ENCODE measurements at places on chromosomes 16 and 17.
A peak's percentile ranks its signal among the peaks of the same experiment; 100 is the strongest.

DNA sequence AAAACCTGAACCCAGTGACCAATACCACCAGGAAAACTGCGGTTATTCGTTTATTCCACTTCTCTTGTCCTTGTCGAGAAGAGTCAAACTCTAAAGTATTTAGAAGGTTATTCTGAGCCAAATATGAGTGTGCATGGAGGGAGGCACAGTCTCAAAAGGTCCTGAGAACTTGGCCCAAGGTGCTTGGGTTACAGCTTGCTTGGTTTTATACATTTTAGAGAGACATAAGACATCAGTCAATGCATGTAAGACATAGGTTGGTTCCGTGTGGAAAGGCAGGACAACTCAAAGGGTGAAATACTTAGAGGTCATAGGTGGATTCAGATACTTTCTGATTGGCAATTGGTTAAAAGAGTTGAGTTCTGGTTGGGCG is 681 bp upstream of the TRAP1 start:
- no peak for DNase-seq

GRCh38 chr17:32588982-32589381 is 102.2 kb downstream of the CDK5R1 start:
- no peak for DNase-seq

- DNase-seq, result no peak
Measured at GRCh38 chr17:72931163-72931562, 161.3 kb downstream of the SLC39A11 start.

DNA sequence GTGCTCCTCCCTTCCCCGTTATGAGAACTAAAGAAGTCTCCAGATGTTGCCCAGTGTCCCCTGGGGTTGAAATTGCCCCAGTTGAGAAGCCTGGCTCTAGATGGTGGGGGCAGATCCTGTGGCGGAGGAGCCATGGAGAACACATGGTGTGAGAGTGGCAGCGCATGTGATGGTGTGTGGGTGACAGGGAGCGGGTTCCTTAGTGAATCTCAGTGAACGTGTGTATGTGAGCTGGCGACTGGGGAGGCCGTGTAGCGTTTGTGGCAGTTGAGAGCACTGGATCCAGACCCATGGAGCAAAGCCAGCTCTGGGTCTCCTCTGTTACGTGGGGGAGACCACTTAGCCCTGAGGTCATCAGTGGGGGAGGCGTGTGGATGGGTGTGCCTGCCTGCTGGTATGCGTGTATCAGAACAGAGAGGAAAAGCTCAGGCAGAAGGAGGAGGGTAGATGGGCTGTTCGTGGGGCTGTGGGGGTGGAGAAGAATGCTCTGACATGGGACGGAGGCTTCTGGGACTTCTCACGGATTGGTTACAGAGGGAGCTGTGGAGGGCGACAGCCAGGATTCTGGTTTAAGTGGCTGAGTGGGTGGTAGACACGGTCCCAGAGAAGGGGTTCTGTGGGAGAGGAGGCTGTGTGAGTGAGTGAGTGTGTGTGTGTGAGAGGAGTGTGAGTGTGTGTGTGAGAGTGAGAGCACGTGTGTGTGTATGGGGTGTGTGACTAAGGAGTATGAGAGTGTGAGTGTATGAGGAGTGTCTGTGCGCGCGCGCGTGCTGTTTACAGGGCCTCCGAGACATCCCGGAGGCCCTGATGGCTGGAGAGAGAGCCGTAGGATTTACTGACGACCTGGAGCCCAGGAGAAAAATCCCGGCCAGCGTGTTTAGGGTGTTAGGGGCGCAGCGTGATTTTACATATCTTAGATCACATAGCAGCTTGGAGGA is 193.8 kb downstream of the SNX29 start:
- DNase-seq, result no peak

GRCh38 chr16:71537643-71538042 is 11.4 kb downstream of the CHST4 start:
- peak; percentile 34 for DNase-seq

- no peak for DNase-seq
Measured at GRCh38 chr16:52545898-52546266, 1.1 kb downstream of the TOX3 start.

- DNase-seq, result no peak
Measured at GRCh38 chr17:59558039-59558438, 7.4 kb upstream of the DHX40 start.

GRCh38 chr17:60047046-60047445 is 31.7 kb downstream of the HEATR6 start:
- DNase-seq, result no peak

- no peak for DNase-seq
Measured at GRCh38 chr17:76404256-76404655, 19.8 kb downstream of the SPHK1 start.

DNA sequence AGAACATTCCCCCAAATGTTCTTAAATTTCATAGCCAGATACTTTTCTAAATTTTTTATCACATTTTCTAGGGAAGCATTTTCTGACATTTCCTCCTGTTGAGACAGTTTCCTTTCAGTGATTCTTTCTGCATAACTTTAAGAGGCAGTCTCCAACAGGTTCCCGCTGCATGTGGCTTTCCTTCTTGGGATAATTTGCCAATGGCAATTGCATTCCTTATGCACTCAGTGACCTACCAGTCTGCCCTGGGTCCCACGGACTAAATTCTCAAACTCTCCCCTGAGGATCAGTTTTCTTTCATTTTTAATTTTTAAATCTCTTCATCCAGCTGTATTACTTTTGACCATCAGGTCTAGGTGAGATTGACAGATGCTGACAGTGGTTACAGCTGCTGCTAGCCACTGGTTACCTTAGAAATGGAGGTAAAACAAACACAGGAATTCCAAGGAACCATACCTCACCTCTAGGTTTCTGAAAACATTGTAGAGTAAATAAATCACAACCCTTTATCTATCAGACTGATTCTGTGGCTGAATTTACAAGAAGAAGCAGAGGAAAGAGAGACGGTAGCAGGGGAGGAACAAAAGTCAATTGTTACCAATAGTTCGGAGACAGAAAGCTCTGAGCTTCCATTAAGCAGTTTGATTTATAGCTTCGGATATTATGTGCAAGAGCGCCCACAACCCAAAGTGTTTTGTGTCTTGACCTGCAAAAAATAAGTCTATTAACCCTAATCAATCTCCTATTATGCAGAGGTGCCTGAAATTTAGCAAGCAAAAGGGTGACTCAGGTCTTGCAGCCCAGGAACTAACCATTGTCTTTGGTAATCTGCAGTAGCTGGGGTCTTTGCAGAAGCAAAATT is 216.0 kb downstream of the PMP22 start:
- no peak for DNase-seq

GRCh38 chr17:8542599-8543502 is 87.7 kb downstream of the MYH10 start:
- no peak for DNase-seq

DNA sequence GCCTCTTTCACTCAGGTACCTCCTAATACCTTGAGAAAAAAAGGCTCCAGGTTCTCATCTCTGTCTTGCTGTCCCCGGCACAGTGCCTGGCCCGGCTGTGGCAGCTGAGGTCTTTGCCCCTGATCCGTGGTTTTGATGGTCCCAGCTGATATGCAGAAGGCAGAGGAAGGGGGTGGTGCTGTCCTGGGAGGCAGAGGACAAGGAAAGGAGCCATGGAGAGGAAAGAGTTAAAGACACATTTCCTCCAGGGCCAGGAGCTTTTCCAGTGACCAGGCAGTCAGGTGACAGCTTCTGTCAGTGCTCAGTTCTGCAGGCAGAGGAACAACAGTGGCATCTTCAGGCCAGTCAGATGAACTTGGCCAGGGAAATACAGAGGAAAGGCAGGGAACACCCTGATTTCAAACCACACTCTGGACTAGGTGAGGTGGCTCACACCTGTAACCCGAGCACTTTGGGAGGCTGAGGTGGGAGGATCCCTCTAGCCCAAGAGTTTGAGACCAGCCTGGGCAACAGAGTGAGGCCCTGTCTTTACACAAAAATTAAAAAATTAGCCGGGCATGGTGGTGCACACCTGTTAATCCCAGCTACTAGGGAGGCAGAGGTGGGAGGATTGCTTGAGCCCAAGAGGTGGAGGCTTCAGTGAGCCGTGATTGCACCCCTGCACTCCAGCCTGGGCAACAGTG is 3.3 kb upstream of the COG1 start:
- peak; percentile 65 for DNase-seq
